ENCODE measurements at places on chromosomes 4 and X.

GRCh38 chr4:33063241-33063640, 2343.1 kb downstream of the PCDH7 start:
- DNase-seq: no peak

GRCh38 chr4:65508168-65508567, 162.1 kb downstream of the EPHA5 start:
- DNase-seq: no peak

DNA sequence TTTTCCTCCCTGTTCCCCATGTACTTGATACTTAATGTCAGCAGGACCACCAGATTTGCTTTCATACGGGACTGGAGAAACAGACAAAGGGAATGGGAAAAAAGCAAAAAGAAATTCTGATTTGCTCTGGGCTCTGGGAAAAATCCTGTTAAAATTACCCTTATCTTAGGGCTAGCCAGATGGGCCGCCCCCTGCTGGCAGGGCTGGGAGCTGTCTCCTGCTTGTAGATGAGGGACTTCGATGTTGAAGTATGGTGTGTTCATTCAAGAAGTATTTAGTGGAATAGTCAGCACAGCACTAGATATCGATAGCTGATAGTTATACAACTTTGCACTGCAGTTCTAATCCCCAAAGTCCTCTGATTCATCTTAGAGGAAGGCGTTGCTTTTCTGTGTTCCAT, 45.8 kb downstream of the BCORL1 start:
- DNase-seq: peak; percentile 0

DNA sequence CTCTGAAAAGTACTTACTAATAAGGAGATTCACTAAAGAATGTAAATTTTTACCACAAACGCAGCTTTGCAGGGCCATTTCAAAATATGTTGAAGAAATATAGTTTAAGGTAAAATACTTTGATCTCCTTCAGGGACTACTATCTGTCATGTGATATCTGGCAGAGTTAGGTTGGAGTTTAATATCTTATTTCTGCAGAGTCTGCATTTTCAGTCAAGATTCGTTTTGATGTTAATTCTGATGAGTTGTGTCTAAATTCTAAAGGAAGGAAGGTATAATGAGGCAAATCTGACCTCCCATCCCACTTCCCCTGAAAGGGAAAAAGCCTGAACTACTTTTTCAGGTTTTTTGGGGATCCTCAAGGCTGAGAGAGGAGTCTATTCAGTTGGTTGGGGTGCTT, 123.9 kb upstream of the TECRL start:
- no peak for DNase-seq

GRCh38 chr4:132865458-132865857, 283.6 kb upstream of the PCDH10 start:
- no peak for DNase-seq

DNA sequence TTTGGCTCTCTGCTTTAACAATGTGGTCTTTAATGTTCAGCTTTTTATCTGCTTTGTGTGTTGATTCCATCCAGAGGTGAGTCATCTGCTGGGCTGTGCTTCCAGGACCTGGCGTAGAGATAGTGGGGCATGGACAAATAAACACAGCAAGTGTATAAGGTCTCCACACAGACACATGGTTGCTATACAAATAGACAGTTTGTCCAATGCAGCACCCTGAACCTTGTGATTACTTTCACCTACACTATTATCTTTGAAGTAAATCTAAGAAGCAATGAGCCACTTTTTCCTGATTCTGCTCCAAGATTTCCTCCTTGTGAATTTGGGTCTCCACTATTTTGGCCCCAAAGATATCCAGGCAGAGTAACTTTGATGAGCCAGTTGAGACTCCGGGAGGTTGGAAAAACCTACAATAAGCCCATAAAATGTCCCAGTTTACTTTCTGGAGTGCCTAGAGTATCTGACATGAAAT, 12.1 kb downstream of the PPARGC1A start:
- DNase-seq: no peak

- no peak for DNase-seq
These were observed 106.2 kb downstream of the LNX1 start for GRCh38 chr4:53484911-53485657.

DNA sequence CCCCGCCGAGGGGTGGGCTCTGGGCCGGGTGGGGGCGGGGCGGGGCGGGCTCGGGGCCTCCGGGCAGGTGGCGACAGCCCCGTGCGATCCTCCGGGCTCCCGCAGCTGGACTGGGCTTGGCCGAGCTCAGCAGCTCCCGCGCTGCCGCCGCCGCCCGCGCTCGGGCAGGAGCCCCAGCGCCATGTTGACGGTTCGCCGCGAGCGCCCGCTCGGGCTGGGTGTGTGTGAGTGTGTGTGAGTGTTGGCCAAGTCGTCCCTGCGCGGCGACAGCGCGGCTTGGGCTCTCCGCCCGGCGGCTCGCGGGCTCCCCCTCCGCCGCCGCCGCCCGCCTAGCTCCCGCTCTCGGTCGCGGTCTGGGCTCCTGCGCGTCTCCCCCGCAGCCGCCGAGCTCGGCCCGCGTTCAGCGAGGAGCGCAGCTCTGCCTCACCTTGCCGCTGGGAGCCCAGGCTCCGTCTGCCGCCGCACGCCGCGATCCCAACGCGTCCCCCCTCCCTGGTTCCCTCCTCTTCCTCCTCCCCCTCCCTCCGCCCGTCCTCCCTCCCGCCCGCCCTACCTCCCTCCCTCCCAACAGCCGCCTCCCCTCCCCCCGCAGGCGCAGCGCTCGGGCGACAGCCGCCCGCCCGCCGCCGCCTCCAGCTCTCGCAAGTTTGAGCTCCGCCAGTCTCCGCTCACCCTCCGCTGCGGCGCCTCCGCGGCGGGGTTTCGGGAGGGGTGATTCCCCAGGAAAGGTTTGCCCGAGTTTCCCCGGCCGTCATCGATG, at the start of gene BCOR:
Gene BCOR, minus strand, starts transcription at position 455 of the 760 bp plus-strand sequence. CDS start 20,029 bp downstream, outside the sequence.
- DNase-seq: peak; percentile 26

DNA sequence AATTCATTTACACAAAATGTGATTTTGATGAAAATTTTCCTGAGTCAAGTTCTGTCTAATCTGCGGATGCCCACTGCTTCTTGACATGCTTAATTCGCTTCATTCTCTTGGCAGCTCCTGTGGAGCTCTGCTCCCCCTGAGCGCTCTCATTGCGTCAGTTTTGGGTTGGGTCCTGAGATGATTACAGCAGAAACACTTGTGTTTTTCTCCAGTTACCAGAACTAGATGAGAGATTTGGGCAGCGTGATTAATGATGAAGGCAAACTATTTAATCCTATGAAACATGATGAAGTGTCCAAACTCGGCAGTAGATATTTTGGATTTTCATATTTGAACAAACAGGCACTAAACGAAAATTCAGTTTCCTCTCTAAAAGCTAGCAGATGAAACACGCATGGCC, 4.2 kb upstream of the CXCL1 start:
- DNase-seq: no peak

DNA sequence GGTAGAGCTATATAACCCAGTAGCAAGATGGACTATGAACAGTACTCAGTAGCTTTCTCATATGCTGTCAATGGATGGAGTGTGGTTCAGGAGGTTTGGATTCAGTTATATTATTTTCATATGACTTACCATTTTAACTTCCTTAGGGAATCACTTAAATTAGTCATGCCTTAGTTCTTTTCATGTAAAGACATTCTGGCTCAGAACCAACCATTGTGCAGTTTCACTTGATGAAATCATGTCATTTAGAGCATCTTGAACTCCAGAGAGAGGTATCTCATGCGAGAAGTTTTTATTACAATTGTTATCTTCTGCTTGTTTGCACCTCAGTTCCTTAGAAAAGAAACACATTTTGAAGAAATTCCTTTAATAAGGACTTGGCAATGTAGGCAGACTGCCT, 55.8 kb downstream of the IL1RAPL2 start:
- no peak for DNase-seq

- DNase-seq: no peak
These were observed 105.2 kb upstream of the FRG1 start for GRCh38 chr4:189835505-189835904.

DNA sequence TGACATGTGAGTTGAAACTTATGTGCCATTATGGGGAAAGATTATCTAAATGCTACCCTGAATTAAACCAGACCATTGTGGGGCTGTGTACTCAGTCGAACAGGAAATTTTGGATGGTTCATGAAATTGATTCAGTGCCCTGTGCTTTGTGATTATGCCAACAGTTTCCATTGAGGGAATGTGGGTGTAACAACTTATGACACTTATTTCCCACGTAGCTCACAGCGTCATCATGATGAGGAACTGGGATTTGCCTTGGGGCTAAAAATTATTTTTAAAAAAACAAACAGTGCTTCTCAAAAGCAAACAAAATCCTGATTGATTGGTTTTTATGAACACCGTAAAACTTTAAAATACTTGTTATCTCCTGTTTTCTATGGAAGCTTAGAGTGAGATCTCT, 8.3 kb upstream of the CLTRN start:
- DNase-seq: no peak

- DNase-seq: no peak
These were observed 301.9 kb upstream of the PRPS2 start for GRCh38 chrX:12489341-12489740.

DNA sequence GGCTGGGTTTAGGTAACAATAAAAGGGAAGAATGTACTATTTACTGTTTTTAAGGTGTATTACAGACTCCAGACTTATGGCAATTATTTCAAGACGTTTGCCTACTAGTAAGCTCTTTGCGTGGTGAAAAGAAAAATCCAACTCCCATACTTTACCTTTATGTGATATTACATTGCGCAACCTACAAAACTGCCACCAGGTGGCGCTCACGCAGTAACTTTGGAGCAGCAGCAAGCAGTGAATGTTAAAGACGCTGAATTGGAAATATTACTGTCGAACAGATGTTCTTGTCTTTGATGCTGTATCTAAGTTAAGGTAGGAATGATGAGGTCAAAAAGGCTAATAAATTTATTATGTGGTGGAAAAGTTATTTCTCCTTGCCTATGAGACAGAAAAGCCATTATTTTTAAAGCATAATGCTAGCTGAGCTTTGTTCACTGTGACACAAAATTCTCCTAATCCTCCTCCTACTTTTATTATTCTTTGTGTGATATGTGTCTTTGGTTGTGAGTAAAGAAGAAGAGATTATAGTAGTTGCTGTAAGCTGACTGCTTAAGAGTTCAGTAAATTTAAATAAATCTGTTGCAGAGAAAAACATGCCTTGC, 1099.8 kb upstream of the TENM3 start:
- DNase-seq: peak; percentile 21

DNA sequence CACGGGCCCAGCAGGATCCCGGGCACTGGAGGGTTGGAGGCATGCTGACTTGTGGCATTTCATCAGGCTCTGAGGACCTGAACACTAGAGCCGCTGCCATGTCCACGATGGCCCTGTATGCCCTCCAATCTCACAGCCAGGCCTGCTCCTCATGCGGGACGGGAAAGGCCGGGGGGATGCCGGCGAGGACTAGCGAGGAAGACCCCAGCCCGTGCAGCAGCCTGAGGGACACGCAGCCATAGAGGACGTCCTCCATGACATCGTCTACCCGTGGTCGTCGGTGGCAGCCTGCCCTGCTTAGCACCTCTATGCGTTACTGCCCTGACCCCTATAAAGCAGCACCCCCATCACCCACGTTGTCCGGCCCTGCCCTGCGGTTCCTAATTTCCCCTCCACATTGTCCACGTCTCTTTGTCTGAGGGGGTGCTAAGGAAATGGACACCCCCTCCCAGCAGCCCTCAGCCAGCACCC, 32.6 kb downstream of the HMX1 start:
- DNase-seq: no peak

GRCh38 chrX:48003758-48004457, at the start of gene ZNF182:
TSS of gene ZNF182 (minus strand) at chrX:48003989. CDS start at chrX:48002609, 1,380 bp downstream.
- DNase-seq: peak; percentile 72

DNA sequence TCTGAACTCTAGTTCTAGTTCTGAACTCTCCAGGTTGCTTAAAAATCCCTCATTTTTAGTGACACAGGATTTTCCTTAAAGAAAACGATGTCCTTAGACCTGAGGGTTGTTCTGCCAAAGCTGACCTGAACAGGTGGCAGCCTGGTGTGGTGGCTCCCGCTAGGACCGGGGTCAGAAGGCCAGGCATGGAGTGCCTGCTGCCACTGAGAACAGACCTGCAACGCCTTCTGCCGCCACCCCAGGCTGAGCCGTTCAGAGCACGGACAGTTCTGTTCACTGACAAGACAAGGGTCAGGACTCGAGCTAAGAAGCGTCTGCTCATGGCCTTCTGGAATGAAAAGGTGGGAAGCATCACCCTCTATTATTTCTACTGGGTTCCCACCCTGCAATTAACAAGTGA, 15.8 kb downstream of the DCTD start:
- DNase-seq: no peak

Data from hypothalamus (tissue), 51 donors.